ENCODE measurements at places on chromosomes 12 and 14. TPM values are rescaled to one million over a fixed set of nuclear protein-coding genes. Genes with fewer than 3 reads are reported as not detected.

R3HDM2 gene
- total RNA-seq: 27.1 TPM

DNA sequence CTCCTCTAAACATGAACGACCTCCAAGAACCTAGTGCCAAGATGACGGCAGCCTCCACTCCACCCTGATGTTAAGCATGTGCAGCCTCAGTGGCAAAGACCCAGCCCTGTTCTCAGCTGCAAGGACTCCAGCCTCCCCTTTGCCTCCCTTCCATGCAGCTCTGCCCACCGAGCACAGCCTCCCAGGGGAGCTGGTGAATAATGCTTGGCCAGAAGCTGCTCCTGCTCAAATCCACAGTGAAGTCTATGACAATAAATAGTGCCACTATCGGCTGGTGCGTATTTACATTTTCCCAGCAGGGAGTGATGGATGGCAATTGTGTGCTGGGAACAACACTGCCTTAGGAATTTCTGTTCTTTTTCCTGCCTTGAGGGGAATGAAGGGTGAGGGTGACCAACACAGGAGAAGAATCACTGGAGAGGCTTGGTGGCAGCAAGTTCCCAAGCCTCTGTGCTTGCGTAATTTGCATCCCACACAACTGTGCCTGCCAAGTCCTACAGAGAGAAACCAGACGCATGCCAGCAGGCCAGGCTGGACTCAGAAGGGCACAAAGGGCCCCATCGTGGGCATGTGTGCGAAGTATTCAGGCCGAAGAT, 29.9 kb upstream of the TC2N start:
- peak; percentile 48 for DNase-seq
- peak overlapping the region; percentile 25 for H3K27ac ChIP-seq
- H3K4me1 ChIP-seq: no peaks in the 10 kb centered on the region
- H3K4me3 ChIP-seq: no peak overlapping the region
- no peaks in the 10 kb centered on the region for H3K27me3 ChIP-seq

DNA sequence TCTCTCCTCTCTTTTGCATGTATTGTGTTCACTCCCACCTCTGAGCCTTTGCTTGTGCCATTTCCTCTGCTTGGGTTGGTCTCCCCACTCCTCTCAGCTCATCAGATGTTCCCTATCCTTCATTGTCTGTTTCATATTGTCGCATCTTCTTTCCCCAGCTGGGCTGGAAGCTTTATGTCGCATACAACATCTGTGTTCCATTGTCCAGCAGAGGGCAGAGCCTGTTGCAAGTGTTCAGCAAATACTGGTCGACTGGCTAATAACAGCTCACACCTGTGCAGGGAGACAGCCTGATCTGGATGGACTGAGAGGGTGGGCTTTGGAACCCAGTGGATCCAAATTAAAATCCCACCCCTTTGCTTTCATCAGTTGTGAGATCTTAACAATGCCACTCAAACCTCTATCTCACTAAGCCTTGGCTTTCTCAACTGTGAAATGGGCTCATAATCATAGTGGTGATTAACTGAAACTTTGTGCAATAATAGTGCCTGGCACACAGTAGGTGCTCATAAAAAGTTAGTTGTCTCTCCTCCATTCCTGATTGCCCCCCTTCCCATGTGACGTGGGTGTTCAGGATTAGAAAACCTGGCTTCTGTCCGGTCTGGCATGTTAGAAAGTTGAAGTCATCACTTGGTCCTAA, 75.8 kb downstream of the RIN3 start:
- H3K4me3 ChIP-seq: no peak overlapping the region
- no peaks in the 10 kb centered on the region for H3K36me3 ChIP-seq
- H3K27me3 ChIP-seq: no peaks in the 10 kb centered on the region

- DNase-seq: no peak
- no peaks in the 10 kb centered on the region for H3K36me3 ChIP-seq
- no peak overlapping the region for H3K4me3 ChIP-seq
- no peaks in the 10 kb centered on the region for H3K4me1 ChIP-seq
- H3K27ac ChIP-seq: no peak overlapping the region
Measured at GRCh38 chr14:55724736-55725135, 144.7 kb downstream of the KTN1 start.

DNA sequence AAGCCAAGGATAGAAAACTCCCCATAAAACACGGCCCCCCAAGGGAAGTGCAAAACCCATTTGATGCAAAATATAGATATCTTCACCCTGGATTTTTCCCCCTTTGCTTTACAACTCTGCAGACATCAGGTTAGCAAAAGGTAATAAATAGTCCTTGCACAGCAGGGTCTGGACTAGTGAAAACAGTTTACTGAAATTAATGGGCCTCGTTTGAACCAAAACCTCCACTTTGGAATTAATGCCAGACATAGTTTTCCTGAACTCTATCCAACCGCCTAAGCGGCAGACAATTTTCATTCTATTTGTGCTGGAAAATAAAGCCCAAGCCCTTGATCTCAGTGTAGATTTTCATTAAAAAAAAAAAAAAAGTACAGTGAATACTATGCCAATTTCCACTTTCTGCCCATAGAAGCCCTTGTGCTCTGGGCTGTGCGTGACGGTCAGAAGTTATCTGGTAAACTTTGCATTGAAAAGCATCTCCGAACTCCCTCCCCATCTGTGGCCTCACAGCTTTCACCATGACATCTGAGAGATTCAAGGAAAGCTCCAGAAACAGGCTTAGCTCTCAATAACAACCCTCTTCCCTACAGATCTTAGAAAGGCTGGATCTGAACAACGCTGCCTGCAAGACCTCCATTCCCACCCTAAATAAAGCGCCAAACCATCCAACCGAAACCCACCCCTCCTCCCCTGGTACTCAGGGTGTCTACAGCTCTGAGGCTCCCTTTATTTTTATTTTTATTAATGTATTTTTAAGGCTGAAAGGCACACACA, 11.0 kb upstream of the IRF2BPL start:
- peak overlapping the region; percentile 54 for H3K4me3 ChIP-seq
- peak overlapping the region; percentile 84 for H3K27ac ChIP-seq
- DNase-seq: no peak
- H3K27me3 ChIP-seq: no peaks in the 10 kb centered on the region
- H3K4me1 ChIP-seq: peaks cover 71% of the 10 kb centered on the region
- no peaks in the 10 kb centered on the region for H3K36me3 ChIP-seq

VRTN gene
- not detected for total RNA-seq

DNA sequence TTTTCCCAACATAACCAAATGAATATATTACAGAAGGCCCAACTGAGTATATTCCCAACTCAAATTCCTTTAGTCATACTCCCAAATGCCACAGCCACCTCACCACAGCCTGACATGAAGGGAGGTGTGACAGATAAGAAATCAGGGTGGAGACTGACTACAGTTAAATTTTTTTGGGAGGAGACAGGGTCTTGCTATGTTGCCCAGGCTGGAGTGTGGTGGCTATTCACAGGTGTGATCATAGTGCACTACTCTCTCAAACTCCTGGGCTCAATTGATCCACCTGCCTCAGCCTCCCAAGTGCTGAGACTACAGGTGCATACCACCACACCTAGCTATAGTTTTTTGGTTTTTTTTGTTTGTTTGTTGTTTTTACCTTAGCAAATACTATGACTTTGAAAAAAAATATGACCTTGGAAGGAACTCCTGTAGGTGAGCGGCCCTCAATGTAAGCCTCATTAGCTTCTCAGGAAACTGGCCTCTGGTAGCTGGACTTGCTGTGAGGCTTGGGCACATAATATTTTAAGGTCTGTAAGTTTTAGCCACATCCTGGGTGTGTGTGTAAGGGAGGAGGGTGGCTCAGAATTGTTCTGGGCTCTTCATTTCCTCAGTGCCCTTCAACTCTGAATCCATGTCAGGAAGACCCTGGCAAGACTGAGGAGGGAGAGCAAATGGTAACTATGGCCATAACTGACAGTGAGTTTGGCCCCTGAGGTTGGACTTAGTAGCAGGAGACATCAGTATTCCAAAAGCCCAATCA, 39.1 kb upstream of the LTBP2 start:
- H3K4me3 ChIP-seq: no peak overlapping the region
- H3K27ac ChIP-seq: no peak overlapping the region
- H3K4me1 ChIP-seq: no peaks in the 10 kb centered on the region
- H3K27me3 ChIP-seq: peaks cover under 1% of the 10 kb centered on the region
- no peak for DNase-seq

- H3K27me3 ChIP-seq: no peaks in the 10 kb centered on the region
- no peak overlapping the region for H3K27ac ChIP-seq
- H3K4me1 ChIP-seq: no peaks in the 10 kb centered on the region
- no peak for DNase-seq
- no peak overlapping the region for H3K4me3 ChIP-seq
Measured at GRCh38 chr12:117111386-117111785, 12.2 kb upstream of the TESC start.

DNA sequence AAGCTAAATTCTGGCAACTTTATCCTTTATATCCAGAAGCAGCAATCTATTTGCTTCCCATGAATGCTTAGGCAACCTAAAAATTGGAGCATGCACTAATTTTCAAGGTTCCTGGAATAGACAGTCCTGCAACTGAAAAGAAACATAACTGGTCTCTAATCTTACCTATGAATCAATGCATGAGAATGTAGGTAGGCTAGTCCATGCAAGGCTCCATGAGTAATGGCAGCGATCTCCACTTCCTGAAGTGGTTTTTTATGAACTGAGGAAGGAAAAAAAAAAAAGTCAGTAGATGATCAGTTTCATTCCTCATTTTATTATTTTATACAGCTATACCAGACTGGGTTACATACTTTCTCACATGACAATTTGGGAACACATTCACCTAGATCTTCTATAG, 102.0 kb downstream of the PEBP1 start:
- H3K4me3 ChIP-seq: no peak overlapping the region
- H3K36me3 ChIP-seq: no peaks in the 10 kb centered on the region
- no peak for DNase-seq
- no peak overlapping the region for H3K27ac ChIP-seq

DNA sequence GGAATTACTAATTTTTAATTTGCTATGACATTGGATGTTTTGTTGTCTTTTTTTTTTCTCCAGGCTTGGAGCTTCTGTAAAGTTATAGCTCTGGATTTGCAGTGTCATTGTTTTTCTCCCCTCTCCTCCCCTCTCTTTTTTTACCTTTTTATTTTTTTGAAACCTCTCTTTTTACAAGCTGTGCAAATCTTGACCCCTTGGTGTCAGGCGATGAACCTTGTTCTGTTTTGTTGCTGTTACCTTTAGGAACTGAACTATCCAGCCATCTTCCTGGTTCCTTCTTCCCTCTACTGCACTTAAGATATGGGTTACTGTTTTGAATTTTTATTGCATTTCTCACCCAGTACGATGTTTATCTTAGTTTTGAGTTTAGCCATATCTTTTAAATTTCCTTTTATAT, 13.7 kb downstream of the KTN1 start:
- peaks cover 44% of the 10 kb centered on the region for H3K4me1 ChIP-seq
- H3K27ac ChIP-seq: peak overlapping the region; percentile 98
- H3K27me3 ChIP-seq: no peaks in the 10 kb centered on the region
- no peak overlapping the region for H3K4me3 ChIP-seq

NFKBIA gene
- 185 TPM for total RNA-seq

- DNase-seq: no peak
- H3K4me1 ChIP-seq: no peaks in the 10 kb centered on the region
- no peaks in the 10 kb centered on the region for H3K27me3 ChIP-seq
Measured at GRCh38 chr12:104508752-104509446, 52.2 kb downstream of the CHST11 start.

GPR68 gene
- not detected for total RNA-seq

BORCS5 gene
- 13.0 TPM for total RNA-seq

GRCh38 chr14:88089445-88089844, 84.5 kb downstream of the GPR65 start:
- no peak overlapping the region for H3K4me3 ChIP-seq
- no peak overlapping the region for H3K27ac ChIP-seq
- DNase-seq: no peak
- no peaks in the 10 kb centered on the region for H3K36me3 ChIP-seq
- H3K27me3 ChIP-seq: no peaks in the 10 kb centered on the region
- no peaks in the 10 kb centered on the region for H3K4me1 ChIP-seq

- no peak overlapping the region for H3K4me3 ChIP-seq
- H3K36me3 ChIP-seq: no peaks in the 10 kb centered on the region
- H3K27ac ChIP-seq: no peak overlapping the region
Measured at GRCh38 chr12:69065775-69066174, 132.8 kb upstream of the CPM start.

DNA sequence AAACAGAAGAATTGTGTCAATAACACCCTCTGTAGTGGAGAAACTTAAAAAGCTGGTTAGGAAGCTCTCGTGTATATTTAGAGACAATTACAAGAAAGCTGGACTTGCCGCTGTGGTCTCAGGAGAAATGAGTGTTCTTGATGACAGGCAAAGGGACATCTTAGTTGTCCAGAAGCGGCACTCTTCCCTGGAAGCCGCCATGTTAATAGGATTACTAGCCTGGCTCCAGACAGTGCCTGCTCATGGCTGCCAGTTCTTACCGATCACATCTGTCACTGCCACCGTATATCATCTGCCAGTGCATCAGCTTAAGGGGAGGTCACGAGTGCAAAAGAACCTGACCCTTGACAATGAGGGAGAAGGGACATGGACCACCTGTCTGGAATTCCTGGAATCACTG, 48.9 kb downstream of the C14orf132 start:
- no peaks in the 10 kb centered on the region for H3K27me3 ChIP-seq
- H3K4me3 ChIP-seq: no peak overlapping the region
- H3K36me3 ChIP-seq: no peaks in the 10 kb centered on the region
- no peak for DNase-seq

DNA sequence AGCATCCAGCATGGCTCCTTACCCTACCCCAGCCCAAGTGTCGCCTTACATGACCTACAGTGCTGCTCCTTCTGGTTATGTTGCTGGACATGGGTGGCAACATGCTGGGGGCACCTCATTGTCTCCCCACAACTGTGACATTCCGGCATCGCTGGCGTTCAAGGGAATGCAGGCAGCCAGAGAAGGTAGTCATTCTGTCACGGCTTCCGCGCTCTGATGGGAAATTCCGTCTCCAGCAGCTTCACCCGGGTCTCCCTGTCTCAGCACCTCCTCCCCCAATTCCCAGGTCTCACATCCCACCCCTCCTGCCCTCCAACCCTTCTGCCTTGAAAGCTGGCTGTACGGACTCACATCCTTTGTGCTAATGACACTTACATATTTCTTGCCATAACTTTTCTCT, 14.6 kb downstream of the PAX9 start:
- H3K4me1 ChIP-seq: no peaks in the 10 kb centered on the region
- H3K27ac ChIP-seq: no peak overlapping the region
- H3K36me3 ChIP-seq: no peaks in the 10 kb centered on the region
- no peak for DNase-seq
- H3K4me3 ChIP-seq: no peak overlapping the region

DNA sequence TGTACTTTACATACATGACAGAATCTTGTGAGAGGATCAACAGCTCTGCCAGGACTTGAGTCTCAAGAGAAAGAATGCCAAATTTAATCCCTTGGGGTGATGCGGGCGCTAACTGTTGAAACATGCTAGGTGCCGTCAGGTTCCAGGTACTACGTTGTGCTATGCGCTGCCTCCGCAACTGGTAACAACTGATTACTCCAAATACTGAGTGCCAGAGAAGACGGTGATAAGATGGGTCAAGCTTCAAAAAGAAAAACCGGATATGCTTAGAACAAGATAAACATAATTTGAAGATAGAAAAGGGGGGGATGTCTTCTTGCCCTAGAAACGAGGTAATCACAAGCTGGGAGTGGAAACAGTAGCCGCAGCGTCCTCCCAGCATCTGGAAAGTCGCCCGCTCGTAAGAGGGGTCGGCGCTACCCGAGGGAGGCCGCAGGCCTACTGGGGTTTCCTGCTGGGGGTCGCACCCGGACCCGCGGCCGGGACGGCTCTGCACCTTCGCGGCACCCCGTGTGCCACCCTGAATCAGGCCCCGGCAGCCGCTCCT, 678 bp downstream of the ZBTB25 start:
- H3K27me3 ChIP-seq: no peaks in the 10 kb centered on the region
- peaks cover 55% of the 10 kb centered on the region for H3K4me1 ChIP-seq
- DNase-seq: no peak

- no peak for DNase-seq
- H3K27ac ChIP-seq: peak overlapping the region; percentile 91
- H3K27me3 ChIP-seq: no peaks in the 10 kb centered on the region
- H3K4me3 ChIP-seq: no peak overlapping the region
- H3K4me1 ChIP-seq: peaks cover 74% of the 10 kb centered on the region
Measured at GRCh38 chr12:57892232-57892972, 45.9 kb upstream of the CTDSP2 start.
